ENCODE measurements at places on chromosomes 7 and 10. TPM values are rescaled to one million over a fixed set of nuclear protein-coding genes. Genes with fewer than 3 reads are reported as not detected.

DNA sequence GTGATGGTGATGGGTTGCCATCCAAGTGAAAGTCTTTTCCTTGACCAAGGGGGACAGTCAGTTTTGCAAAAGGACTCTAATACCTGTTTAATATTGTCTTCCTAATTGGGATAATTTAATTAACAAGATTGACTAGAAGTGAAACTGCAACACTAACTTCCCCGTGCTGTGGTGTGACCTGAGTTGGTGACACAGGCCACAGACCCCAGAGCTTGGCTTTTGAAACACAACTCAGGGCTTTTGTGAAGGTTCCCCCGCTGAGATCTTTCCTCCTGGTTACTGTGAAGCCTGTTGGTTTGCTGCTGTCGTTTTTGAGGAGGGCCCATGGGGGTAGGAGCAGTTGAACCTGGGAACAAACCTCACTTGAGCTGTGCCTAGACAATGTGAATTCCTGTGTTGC, 6.9 kb downstream of the PPIF start:
- no peak for DNase-seq

GRCh38 chr7:105677817-105678573, 96.7 kb upstream of the EFCAB10 start:
- peak; percentile 32 for DNase-seq

DNA sequence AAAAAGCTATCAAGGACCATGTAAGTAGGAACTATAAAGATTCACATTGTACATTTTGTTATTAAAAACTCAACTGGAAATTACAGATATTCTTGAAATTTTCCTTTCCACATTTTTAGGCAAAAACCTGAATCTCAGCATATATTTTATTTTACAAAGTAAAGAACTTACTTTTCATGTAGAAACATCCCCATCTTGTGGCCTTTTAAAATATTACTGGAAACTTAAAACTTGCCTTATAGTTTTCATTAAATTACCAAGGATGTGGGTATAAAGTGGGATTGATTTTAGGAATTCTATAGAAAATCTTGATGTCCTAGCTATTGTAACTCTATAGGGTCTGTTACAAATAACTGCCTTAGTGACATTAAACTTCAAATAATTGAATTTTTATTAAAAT, 10.6 kb downstream of the DBF4 start:
- DNase-seq = peak; percentile 42

- no peak for DNase-seq
These were observed 218.2 kb upstream of the PRSS58 start for GRCh38 chr7:142476077-142476476.

DNA sequence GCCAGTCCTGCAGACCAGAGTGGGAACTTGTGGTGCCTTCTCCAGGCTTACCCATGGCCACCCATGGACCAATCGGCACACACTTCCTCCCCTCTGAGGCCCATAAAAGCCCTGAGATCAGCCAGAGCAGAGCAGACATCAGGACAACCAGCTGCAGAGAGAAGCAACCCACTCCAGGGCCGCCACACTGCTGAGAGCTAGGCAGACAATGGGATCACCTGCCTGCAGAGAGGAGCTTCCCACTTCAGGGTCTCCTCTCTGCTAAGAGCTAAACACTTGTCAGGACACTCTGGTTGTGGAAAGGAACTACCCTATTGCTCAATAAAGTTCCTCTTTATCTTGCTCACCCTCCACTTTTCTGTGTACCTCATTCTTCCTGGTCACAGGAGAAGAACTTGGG, 34.0 kb downstream of the C7orf25 start:
- no peak for DNase-seq

DNA sequence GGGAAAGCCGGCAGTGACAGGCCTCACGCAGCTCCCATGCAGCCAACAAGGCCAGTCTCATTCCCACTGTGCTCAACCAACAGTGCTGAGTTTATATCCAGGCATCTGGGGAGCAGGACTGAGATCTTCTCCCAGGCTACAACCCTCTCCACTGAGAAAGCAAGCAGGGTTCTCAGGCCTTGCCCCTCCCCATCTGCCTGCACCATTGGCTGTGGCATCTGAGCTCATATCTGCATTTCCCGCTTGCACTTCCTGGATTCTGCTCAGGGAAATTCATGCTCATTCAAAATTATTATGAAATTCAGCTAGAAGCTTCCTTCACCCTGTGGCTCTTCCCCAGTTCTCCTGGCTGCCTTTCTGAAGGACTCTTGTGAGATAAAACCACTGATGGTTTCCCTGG, 1029.0 kb downstream of the GRM8 start:
- DNase-seq = no peak

DNA sequence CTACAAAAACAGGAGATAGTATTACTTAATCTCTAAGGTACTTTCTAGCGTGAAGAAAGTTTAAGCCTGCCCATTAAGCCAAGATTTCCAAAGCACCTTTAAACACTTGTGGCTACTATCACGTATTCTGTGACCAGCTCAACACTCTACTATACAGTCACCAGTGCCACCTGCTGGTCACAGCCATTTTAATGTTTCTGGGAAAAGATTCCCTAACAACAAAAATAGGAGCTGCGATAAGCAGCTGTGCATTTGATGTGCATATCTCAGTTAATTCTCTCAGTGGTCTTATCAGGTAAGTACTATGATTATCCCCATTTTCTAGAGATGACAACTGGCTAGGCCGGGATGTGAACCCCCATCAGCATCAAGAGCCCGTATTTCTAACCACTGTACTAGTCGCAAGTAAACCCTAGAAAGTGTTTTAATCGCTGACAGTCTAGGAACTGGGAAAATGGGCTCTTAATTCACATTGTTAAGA, 860 bp downstream of the SEC31B start:
- peak; percentile 51 for DNase-seq

SFMBT2 gene
- total RNA-seq = 7.0 TPM

DNA sequence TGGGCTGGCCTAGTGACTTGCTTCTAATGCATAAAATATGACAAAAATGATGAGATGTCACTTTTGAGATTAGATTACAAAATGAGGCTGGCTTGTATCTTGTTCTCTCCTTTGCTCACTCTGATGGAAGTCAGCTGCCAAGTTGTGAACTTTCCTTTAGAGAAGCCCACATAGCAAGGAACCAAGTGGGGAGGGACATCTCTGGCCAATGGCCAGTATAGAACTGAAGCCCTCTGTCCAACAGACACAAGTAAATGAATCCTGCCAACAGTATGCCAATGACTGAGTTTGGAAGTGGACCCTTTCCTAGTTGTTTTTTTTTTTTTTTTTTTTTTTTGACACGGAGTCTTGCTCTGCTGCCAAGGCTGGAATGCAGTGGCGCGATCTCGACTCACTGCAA, 3.3 kb downstream of the ZC3HC1 start:
- no peak for DNase-seq

GRCh38 chr7:135165862-135166261, 4.6 kb downstream of the CYREN start:
- no peak for DNase-seq

RAB19 gene
- not detected for total RNA-seq

CAMK1D gene
- 28.0 TPM for total RNA-seq

- no peak for DNase-seq
These were observed 16.0 kb upstream of the RASGEF1A start for GRCh38 chr10:43282881-43283280.

FERD3L gene
- not detected for total RNA-seq

GIMAP1 gene
- total RNA-seq = not detected

- no peak for DNase-seq
These were observed 56.3 kb downstream of the WDFY4 start for GRCh38 chr10:48740988-48741387.

ZNF804B gene
- total RNA-seq = not detected

AKR1C8 gene
- not detected for total RNA-seq

- DNase-seq = no peak
These were observed 48.6 kb upstream of the NEBL start for GRCh38 chr10:20945546-20946332.

DNA sequence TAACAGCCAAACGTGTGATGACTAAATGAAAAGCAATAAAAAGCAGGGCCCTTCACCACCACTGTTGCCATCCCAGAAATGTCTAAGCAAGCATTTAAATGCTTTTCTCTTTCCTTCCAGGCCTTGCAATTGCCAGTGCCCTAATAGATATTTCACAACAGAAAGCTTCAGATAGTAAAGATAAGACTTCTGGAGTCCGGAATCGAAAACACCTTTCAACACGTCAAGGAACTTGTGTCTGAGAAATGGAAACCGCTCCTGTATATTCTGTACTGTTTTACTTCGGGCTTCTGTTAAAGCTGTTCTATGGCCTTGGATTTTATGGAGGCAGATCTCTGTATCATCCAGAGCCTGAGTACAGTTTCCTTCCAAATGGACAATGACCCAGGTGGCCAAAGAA, 328.5 kb downstream of the GFRA1 start:
- no peak for DNase-seq

- DNase-seq = peak; percentile 50
These were observed 2.2 kb downstream of the FAM53B start for GRCh38 chr10:124741922-124742412.

DNA sequence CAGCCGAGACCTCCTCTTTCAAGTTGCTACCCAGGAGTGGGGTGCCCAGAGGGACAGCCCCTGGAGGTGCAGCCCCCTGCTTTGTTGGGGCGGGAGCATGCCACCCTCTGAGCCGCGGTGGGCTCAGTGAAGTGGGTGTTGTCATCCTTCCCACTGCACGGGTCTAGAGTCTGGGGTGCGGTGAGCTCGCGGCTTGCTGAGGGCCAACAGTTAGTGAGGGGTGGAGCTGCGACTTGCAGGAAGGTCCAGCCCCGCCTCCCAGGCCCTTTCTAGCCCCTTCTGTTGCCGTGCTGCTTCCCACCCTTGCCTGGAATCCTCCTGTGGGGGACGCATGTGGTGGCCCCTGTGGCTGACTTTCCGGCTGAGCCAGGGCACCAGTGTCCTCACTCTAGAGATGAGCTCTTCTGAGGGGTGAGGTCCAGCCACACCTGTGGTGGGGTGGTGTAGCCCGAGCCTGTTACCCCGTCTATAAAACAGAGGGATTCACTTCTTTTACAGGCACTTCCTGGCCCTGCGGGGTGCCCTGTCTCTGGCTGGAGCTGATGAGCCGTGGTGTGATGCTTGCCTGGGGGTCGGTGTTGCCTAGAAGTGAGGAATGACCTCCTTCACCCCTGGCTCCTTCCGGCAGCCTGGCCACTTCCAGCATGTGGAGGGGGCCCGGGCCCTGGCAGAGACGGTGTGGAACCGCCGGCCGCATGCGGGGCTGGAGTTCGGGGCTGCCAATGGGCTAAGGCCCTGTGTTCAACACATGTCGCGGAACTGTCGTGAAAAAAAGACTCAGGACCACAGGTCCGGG, 127.9 kb downstream of the FAM53B start:
- no peak for DNase-seq

ANKRD22 gene
- not detected for total RNA-seq

- DNase-seq = no peak
These were observed 416.4 kb downstream of the GFRA1 start for GRCh38 chr10:115856580-115856979.

FANK1 gene
- not detected for total RNA-seq

- no peak for DNase-seq
These were observed 739.7 kb downstream of the AUTS2 start for GRCh38 chr7:70338015-70338414.

NODAL gene
- not detected for total RNA-seq

ABCB1 gene
- total RNA-seq = not detected

SEMA3C gene
- total RNA-seq = not detected

MMP21 gene
- total RNA-seq = not detected

- DNase-seq = no peak
These were observed at the start of gene DENND2A for GRCh38 chr7:140640727-140641523. Gene DENND2A, minus strand, starts transcription at chr7:140640813. Its CDS starts 38,416 bp downstream, at chr7:140602397.

GSTO2 gene
- total RNA-seq = 1.6 TPM

DNA sequence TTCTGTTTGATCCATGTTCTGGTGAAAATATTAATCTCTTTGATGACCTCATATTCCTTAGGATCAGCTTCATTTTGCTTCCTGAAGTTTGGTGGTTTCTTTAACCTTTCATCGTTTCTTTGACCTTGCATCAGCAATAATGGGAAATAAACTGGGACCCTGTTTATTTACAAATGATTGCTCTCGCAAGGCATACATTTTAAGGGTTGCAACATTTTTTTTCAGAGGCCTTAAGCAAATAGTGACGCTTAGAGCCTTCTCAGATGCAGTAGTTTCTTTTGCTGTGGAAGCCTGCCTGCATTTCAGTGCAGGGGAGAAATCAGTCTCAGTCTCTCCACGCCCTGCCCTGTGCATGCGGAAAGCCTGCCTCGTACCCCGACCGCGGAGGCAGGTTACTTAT, 139.1 kb upstream of the NPS start:
- no peak for DNase-seq

CALHM1 gene
- total RNA-seq = 0.18 TPM

GRCh38 chr10:31148951-31149350, 117.3 kb upstream of the ZNF438 start:
- no peak for DNase-seq

DNA sequence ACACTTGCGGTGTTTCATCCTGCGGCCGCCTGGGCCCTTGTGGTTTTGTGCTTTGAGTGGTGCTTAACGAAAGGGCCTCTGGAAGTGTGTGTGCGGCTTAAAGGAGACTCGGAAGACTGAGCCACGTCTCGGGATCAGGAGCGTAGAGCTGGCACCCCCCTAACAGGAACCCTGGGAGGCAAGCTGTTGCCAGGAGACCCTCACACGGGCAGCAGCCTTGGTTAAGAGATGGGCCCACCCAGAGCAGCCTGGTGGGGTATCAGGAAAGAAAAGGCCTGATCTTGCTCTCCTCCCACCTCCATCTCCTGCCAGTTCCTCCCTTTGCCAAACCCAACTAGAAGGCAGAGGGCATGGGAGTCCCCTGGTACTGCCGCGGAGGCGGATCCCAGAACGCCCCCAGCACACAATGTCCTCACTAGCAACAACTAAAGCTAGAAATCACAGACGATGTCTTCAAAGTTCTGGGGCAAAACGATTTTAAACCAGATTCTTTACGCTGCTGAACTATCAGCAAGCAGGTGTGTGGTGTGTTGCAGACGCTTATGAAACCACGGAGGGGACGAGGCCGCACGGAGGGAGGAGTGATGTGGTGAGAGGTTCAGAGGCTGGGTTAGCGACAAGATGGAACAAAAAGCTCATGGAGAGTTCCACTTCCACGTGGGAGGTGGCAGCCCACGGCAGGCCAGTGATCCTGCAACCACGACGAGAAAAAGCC, 67.0 kb upstream of the INPP5A start:
- DNase-seq = no peak

DNA sequence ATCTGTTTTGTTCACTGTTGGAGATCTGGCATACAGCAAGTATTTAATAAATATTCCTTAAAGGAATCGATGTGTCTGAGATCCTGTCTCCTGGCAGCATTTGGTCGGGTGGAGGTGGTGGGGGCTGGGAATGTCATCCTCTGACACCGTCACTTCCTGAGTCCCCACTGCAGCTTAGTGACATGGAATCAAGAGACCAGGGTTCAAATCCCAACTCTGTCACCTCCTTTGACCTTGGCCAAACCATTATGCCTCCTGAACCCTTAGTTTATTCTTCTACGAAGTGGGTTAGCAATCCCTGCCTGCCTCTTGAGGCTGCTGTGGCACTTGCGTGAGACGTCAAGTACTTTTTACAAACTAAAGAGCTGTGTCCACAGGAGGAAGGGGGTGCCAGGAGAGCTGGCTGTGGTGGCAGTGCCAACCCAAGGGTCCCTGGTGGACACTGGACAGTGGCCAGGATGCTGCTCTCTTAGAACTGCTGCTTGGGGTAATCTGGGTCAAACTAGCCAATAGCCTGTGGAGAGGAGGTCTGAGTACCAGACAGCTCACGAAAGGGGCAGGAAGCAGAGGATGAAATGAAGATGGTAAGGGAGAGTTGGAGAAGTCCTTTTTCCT, 8.0 kb upstream of the ZMIZ1 start:
- no peak for DNase-seq

Measured in OCI-LY7 (cell line).